ENCODE measurements at places on chromosomes 1 and 21. TPM values are rescaled to one million over a fixed set of nuclear protein-coding genes. Genes with fewer than 3 reads are reported as not detected.

- no peak for DNase-seq
These were observed 22.9 kb upstream of the PKN2 start for GRCh38 chr1:88661188-88661587.

GRCh38 chr1:62280150-62280549 is 39.1 kb downstream of the KANK4 start:
- no peak for DNase-seq

DNA sequence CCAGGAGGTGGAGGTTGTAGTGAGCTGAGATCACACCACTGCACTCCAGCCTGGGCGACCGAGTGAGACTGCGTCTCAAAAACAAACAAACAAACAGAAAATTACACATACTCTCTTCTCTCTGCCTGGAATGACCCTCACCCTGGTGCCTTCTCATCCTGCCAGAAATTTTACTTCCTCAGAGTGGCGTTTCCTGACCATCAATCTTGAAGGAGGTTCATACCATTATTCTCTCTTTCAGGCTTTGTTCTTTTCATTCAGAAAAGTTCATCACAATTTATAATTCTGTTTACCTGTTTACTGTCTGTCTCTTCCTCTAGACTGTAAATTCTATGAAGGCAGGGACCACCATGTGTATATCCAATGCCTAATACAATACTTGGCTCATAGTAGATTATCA is 79.3 kb downstream of the RPS6KA1 start:
- no peak for DNase-seq

- peak; percentile 72 for DNase-seq
These were observed at the start of gene PYGO2 for GRCh38 chr1:154961207-154962155. Gene PYGO2, minus strand, starts transcription at chr1:154961782. Its CDS starts 206 bp downstream, at chr1:154961576.

DNA sequence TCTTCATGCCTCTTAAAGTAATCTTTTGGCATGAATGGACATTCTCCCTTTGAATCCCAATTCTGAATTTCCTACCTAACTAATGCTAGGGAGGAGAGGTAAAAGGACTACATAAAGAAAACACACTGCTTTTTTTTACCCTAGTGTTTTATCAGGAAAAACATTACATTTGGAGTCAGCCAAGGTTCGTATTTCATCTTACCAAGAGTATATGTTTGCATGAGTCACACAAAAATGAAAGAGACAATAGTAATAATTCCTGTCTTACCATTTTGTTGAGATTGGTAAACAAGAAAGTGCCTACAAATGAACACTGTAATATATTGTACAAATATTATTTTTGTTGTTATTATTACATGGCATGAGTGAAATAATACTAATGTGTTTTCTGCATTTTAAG is 112.9 kb upstream of the WARS2 start:
- DNase-seq: no peak

DNA sequence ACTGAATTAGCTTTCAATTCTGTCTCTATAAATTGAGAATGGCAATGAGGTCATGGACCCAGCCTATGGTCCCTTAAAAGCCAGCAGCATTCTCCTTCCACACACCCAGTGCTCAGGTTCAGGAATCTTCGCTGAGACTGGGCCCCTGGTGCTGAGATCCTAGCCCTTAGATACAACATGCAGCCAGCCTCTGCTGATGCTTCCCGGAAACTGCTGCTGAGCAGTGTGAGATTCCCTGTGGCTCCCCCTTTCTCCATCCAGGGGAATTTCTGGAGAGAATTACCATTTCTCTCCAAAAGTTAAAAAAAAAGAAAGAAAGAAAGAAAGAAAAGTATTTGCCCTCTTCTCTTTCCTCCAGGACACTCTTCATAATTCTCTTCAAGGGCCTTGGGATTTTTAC is 31.7 kb upstream of the RALGPS2 start:
- DNase-seq: no peak

DNA sequence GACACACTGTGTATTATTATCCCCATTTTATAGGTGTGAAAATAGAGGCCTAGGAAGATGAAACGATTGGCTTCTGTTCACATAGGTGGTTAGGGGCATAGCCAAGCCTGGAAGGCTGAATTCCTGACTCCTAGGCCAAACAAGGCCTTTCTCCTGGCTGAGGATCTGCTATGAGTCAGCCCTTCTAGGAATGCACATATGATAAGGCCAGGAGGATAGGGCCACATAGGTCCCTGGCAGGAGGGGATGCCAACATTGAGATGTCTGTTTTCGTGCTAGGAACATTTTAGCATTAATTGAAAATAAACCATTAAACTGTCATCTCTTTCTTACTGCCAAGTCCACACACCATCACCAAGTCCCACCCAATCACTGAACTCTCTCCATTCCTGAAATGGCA is 9.2 kb downstream of the CSMD2 start:
- DNase-seq: peak; percentile 39

GRCh38 chr1:50181027-50181663 is 72.4 kb downstream of the ELAVL4 start:
- DNase-seq: no peak

DNA sequence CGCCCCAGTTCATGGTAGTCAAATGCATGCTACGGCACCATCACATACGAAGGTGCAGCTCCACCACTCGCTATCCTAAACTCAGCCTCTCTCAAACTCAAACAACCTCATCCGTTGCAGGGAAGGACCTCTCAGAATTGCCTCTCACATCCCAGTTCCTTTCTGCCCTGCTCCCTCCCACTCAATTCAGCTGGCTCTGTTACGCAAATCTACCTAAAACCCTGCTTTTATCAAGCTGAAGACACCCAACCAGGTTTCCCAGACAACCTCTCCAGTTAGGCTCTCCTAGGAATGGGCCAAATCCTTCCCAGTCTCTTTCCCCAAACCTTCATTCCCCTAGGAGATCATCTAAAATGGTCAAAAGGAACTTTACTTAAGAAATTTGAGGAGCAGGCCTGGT is 62.9 kb downstream of the CLSTN1 start:
- DNase-seq: no peak

DNA sequence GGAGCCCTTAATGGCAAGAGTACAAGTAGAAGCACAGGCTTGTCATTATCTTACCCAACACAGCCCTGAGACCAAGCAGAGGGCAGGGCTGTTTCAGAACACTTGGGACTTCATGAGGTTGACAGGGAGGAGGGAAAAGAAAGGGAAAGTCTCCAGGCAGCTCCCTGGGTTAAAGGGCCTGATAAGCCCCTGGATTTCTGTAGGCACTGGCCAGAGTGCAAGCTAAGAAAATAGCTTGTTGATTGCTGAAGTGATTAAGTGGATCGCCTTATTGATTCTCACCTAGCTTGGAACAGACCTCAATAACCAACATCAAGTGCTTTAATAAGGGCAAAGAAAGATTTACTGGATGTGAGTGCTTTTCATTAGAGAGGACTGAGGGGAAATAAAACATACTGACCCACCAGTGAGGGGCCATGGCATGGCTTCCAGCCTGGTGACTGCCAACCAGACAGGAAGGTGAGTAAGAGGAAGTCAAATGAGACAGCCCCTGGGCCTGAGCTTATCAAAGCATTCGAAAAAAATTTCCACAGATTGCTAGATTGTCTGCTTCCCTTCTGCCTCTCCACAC is 121.4 kb upstream of the NFIA start:
- DNase-seq: peak; percentile 91

GRCh38 chr1:177912991-177913390 is 56.9 kb downstream of the SEC16B start:
- DNase-seq: no peak

Gene SNAPIN
- 64.0 TPM for total RNA-seq

Gene SETDB1
- 25.3 TPM for total RNA-seq

Gene COL16A1
- total RNA-seq: 5.3 TPM

Gene CD1B
- not detected for total RNA-seq
